ENCODE measurements at places on chromosomes 3 and 15.

GRCh38 chr3:163327086-163327485 lies 1751.2 kb downstream of the SI start:
- DNase-seq, result no peak

DNA sequence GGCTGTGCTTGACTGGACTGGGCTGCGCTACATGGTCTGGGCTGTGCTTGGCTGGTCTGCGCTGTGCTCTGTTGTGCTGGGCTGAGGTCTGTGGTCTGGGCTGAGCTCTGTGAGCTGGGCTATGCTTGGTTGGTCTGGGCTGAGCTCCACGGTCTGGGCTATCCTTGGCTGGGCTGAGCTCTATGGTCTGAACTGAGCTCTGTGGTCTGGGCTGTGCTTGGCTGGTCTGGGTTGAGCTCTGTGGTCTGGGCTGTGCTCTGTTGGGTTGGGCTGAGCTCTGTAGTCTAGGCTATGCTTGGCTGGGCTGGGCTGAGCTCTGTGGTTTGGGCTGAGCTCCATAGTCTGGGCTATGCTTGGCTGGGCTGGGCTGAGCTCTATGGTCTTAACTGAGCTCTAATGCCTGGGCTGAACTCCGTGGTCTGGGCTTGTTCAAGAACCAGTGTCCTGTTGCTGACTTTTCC lies 92.0 kb downstream of the PLXNA1 start:
- peak; percentile 84 for DNase-seq

DNA sequence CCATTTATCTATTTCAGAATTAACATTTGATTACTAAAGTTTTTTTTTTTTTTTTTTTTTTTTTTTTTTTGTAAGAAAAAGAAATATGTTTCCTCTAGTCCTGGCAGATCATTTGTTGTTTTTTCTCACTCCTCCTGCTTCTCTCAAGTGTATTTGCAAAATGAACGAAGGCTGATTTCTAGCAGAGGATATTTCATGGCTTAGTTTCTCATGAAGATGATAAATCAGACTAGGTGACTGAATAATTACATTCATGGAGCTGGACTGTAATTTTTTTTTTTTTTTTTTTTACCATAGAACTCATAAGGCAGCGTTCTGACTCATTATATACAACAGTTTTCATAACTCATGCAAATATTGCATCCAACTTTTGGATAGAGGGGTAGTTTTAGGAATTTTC lies 332.5 kb upstream of the SEMA6D start:
- DNase-seq, result no peak

- DNase-seq, result no peak
Observed at GRCh38 chr3:46245146-46245545, 2.9 kb downstream of the CCR3 start.

GRCh38 chr3:47102081-47102600 lies 61.8 kb downstream of the SETD2 start:
- no peak for DNase-seq
